Placental pericyte (primary cell): ENCODE measurements at places on chromosomes 1 and 21. TPM values are rescaled to one million over a fixed set of nuclear protein-coding genes. Genes with fewer than 3 reads are reported as not detected.

AKR7A2 gene
- 46.6 and 69.4 TPM in 2 replicates for total RNA-seq

HTR6 gene
- total RNA-seq = not detected in 2 replicates

KCNH1 gene
- 1.1 and 4.2 TPM in 2 replicates for total RNA-seq

CATSPERE gene
- total RNA-seq = 0.66 and 1.3 TPM in 2 replicates

DISP1 gene
- 4.2 and 5.5 TPM in 2 replicates for total RNA-seq

MATN1 gene
- total RNA-seq = under 0.01 and 0.44 TPM in 2 replicates

RAP1GAP gene
- total RNA-seq = 0.22 TPM in 1 of 2 replicates, not detected in the other

FCRL5 gene
- total RNA-seq = not detected in 2 replicates
